Large intestine (tissue), 12 donors: ENCODE measurements at places on chromosomes 7 and 10. TPM values are rescaled to one million over a fixed set of nuclear protein-coding genes. Genes with fewer than 3 reads are reported as not detected.

GRCh38 chr7:37683246-37684120 is at the start of gene GPR141:
TSS of gene GPR141 (plus strand) at chr7:37683766. CDS start at chr7:37740394, 56,628 bp downstream.
- no peak for DNase-seq

DNA sequence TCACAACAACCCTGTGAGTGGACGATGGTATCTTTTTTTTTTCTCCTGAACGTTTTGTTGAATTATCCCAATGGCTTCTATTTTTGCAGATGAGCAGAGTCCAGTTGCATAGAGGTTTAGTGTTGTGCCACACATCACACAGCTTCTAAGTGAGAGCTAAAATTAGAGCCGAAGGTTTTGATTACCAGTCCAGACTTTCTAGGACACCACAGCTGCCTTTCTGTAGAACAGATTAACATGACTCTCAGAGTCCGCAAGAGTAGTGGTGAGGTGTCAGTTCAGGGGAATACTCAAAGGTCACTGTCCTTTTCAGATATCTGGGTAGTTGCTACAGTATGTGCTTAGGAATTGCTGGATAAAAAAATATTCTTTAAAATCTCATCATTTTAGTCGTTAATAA is 13.8 kb downstream of the SGPL1 start:
- DNase-seq: peak; percentile 39

- DNase-seq: no peak
Measured at GRCh38 chr7:131959106-131959812, 402.8 kb upstream of the PODXL start.

DNA sequence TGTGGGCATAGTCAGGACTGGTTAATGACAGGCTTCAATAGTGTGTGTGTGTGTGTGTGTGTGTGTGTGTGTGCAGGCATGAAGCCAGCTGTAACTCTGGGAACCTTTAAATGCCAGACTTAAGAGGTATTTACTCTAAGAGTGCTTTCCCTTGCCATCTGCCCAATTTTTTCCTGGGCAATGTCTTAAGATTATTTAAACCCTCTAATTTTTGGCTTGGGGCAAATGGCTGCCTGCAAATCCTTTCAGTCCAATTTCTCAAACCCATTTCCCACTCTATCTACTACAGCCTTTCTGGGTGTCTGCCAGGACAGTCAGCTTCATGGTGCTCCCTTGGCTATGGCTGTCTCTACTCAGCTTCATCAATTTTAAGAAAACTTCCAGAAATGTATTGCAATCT is 62.6 kb upstream of the C1GALT1 start:
- no peak for DNase-seq

WIPF3 gene
- polyA plus RNA-seq: 21.9 TPM
